RPMI8226 (cell line): ENCODE measurements at places on chromosomes 4 and X.

GRCh38 chr4:10203851-10204250 is 87.3 kb upstream of the WDR1 start:
- DNase-seq = no peak

DNA sequence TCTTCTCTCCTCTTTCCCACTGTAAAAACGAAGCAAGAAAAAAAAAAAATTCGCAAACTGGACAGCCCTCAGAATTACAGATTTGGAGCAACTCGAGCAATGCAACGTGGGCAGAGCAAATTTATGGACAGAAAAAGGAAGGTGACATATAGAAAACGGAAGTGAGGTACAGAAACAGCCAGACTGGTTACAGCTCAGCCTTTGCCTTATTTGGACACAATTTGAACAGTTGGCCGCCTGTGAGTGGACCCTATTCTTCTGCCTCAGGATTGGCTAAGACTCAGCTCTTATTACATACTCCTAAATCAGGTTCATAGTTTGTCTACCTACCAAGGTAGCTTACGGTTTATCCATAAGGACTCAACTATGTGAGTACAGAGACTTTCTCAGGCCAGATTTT is 98.8 kb downstream of the SOWAHB start:
- DNase-seq = peak; percentile 4

DNA sequence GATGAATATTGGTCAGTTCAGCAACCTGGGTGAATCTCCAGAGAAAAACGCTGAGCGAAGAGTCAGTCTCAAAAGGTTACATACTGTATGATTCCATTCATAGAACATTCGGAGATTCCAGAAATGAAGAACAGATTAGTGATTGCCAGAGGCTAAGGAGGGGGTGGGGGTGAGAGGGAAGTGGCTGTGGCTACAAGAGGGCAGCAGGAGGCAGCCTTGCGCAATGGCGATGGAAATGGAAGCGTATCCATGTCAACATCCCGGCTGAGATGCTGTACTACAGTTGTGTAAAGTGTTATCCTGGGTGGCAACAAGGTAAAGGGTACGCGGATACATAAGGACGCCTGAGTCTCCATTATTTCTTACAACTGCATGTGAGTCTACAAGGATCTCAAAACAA is 18.0 kb downstream of the LYAR start:
- DNase-seq = no peak

DNA sequence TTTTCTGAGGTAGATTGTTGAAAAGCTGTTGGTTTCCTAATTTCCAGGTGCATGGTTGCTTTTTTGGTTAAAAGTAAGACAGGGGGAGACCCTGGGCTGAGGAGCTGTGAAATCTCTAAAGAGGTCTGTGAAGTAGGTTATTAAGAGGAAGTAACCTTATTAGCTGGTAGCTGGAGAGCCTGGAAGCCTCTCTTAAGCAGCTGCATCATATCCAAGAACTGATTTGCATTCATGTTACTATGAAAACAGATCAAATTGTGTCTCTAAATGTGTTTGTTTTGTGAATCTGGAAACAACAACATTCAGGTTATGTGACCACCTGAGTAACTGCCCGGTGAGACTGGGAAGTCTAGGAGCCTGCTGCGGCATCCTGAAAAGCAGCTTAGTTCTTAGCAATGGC is 54.1 kb downstream of the ARHGAP10 start:
- DNase-seq = peak; percentile 40

- no peak for DNase-seq
Measured at GRCh38 chr4:2858451-2859217, 15.0 kb downstream of the ADD1 start.

- no peak for DNase-seq
Measured at GRCh38 chr4:6885953-6886557, 23.6 kb upstream of the TBC1D14 start.
